ENCODE measurements at places on chromosomes 13 and 19.

GRCh38 chr13:47426126-47426849 lies 529.4 kb upstream of the HTR2A start:
- DNase-seq = no peak

DNA sequence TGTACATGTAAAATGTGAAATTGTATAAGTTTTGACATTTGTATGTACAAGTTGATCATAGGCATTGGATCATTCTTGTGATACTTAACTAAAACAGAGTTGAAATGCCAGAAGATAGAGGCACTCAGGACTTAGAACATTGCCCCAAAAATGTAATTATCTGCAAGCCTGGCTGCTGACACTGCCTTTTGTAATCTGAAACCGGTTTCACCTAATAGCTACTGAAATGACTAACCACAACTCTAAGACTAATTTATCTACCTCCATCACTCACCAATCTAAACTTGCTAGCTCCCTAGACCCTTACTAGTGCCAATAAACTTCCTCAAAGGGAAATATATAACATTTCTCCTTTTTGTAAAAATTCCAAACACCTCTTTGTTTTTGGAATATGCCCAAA lies 2596.2 kb downstream of the PCDH9 start:
- DNase-seq = no peak

GRCh38 chr13:43861863-43862262 lies 17.7 kb downstream of the CCDC122 start:
- no peak for DNase-seq

GRCh38 chr13:24060993-24061392 lies 99.5 kb upstream of the SPATA13 start:
- no peak for DNase-seq

GRCh38 chr19:33210266-33210940 lies 15.2 kb downstream of the SLC7A10 start:
- no peak for DNase-seq

DNA sequence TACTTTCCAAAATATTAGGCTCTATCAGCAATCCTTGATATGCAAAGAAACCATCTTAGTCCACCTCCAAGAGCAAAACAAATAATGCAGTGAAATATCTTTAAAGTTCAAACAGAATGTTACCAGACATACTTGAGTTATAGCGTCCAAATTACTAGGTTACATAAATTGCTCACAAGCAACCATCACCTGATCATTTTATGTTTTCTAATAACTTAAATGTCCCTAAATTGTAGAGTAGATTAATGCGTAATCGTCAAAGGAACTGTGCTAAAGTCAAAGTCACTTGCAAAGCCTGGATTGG lies 350.6 kb upstream of the ARGLU1 start:
- DNase-seq = no peak

DNA sequence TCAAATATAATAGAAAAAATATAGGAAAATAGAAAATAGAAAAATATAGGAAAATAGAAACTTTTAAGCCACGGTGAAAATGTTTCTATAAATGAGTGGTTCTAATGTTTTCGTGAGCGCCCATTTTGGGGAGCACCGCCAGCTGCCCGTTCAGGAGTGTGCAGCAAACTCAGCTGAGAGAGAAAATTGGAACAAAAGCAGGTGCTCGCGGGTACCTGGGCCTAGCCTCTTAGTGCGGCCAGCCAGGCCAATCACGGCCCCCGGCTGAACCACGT lies 204 bp upstream of the PDX1 start:
- no peak for DNase-seq

- no peak for DNase-seq
Observed at GRCh38 chr19:55229789-55230182, 1.2 kb upstream of the TMEM86B start.

DNA sequence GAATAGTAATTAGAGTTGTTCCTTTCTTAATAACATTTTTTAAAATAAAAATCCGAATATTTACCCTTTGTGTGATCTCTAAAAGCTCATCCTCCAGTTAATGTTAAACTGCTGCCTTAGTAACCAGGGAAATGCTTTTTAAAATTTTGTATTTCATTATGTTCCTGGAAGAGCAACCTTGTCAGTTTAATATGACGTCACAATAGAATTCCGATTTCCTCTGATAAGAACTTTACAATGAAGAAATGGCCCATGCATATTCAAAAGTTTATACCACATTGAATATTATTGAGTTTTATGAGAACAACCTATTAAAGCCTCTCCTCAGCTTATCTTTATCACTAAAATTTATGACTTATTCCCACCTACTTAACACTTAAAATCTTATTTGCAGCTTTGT lies 1566.6 kb downstream of the EFNB2 start:
- DNase-seq = no peak

DNA sequence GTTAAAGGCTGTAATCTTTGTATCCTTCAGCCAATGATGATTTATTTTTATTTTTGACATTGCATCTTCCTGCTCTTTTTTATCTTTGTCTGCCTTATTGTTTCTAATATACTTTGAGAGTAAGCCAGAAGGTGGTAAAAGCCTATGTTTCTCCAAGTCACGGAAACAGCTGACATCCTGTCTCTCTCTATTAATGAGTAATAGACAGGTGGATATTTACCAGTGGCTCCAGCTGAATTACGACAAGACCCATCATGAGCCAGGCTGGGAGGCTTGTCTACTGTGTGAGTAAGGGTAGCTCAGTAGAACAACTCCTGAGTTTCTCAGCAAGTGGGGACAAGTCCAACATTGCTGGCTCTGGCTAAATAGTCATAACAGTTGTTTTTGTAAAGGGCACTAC lies 166.6 kb downstream of the NDFIP2 start:
- DNase-seq = no peak

- DNase-seq = no peak
Observed at GRCh38 chr19:16807549-16808284, 21.5 kb upstream of the SIN3B start.

DNA sequence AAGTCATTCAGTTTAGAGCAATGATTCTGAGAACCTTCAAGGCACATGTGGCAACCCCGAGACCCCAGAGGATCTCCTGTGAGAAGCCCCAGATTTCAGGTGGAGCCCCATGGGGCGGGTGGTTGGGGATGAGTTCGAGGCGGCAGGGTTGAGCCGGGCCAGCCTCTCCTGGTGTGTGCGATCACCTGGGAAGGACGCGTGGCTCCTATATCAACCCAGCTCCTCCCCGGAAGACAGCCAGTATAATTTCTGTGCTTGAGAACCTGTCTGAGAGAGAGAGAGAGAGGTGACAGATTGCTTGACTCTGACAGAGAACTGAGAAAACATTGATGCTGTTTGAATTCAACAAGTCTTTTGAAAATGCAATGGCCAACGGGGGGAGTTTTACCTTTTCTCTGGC lies 89.0 kb downstream of the TEX29 start:
- DNase-seq = no peak

DNA sequence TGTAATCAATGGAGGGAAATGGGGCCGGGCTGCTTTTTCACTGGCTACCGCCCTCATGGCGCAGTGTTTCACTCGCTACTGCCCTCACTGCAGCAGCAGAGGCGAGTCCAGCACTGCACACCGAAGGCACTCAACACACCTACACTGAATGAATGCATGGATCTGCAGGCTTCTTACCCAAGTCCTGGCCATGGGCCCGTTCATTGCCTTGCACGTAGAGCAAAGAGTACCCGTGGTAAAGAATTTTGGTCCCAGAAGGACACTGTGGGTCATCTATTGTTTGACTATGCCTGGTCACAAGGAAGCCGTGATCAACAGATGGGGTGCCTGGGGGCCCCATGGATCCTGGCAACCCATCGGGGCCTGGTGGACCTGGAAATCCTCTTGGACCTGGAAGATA lies 144.9 kb downstream of the COL4A1 start:
- no peak for DNase-seq

DNA sequence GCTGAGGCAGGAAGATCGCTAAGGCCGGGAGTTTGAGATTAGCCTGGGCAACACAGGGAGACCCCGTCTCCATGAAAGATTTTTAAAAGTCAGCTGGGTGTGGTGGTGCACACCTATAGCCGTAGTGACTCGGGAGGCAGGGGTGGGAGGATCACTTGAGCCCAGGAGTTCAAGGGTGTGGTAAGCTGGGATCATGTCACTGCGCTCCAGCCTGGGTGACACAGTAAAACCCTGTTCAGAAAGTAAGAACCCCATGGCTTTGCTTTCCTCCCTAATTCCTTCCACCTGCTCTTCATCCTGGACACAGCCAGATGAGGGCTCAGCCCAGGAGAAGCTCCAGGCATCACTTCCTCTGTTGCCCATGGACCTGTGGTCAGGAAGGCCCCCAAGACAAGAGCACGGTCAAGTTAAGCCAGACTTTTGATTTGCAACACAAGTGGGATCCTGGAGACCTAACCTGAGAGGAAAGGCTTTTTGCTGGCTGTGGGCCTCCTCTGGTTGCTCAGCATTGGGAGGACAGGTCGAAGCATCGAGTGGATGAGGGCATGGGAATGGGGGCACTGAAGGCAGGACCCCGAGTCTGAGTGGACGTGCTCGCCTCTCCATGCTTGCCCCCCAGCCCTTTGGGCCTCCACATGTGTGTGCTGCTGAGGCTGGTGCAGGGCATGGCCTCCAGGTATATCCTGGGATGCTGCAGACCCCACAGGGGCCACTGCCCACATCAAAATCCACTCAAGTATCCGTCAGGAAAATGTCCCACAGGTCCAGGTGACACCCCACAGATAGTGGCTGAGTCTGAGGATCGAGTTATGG lies 25.4 kb downstream of the TUBA3C start:
- no peak for DNase-seq

DNA sequence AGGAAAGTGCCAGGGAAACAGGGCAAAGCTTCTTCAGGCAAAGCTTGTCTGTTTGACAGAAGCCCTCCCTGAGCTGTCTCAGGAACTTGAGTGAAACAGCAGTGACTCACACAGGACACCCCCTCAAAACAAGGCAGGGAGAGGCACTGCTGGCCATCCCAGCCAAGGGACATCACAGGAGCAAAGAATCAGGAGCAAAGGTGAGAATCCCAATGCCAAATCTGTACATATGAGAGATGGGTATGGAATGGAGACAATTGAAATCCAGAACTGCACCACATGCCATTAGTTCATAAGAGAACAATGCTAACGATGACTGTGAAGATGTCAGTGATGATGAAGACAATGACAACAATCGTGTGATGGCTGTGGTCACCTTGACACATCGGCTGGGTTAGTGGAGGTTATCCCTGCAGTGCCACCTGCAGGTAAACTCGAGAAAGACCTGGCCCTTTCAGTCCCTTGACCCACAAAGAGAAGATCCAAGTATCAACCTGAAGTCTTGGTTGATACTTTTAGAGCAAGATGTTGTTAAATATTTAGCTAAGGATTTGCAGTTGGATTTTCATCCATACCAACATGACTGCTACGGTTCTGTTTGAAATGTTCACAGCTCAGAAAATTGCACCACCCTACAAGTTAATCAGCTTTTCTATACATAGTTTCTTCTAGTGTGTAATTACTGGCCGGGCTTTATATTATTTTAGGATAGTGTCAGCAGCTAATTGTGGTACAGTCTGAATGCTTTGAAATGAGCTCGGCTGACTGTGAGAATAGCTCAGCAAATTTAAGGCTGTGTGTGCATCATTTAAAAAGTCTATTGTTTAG lies 42.0 kb upstream of the IPO5 start:
- DNase-seq = no peak

DNA sequence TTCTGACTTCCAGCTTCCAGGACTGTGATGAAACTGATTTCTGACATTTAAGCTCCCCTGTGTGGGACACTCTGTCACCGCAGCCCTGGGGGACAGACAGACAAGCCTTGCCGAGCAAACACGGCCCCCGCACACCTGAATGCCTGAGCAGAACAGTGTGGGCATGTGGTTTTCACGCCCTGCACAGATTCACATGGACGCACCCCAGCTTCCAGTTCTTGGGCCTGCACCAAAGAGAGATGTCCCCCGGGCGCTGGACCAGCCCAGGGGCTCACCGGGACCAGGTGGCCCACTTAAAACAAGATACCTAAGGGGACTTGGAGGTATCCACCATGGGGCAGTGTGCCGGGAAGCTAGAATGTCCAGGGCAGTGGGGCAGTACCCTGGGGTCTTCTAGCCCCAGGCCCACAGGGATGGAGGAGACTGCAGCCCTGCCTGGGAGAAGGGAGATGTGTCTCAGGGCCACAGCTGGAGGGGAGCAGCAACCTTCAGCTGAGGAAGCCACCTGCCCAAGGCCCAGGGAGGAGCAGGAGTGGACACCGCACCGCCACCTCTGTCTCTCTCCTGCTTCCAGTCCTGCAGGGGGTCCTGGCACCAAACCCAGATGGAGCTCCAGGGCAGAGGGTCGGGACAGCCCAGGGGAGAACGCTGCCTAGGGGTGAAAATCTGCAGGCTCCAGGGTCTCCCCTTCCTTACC lies 50.5 kb downstream of the SOX1 start:
- no peak for DNase-seq

DNA sequence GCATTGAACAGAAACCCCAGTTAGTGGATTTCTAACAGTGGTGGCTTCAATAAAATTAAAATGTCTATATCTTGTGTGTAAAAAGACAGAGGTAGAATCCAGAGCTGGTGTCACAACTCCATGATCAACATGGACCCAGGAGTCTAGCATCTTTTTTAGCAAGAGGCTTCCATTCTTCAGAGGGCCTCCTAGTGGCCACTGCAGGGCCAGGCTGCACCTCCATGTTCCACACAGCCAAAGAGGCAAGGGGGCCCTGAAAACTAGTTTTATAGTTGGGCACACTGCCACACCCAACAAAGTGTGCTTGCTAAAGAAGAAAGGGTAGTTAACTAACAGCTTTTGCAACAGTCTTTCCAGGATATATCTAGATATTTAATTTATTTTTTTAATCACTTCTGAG lies 12.9 kb downstream of the N4BP2L1 start:
- DNase-seq = no peak

DNA sequence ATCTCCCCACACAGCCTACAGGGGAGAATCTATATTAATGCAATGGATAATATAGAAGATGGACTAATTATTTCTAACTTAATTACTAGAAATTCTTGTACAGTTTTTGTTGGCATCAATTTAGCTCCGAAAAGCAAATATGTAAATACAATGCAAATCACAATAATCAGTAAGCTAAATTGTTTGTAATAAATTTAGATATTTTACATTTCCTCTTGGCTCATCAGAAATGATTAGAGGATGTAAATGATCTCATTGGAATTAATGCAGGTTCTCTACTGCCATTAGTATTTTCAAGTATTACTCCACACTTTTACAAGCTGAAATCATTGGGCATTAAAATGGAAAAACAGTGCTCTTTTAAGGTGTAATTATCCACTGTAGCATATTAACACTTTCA lies 741.8 kb upstream of the MIR17HG start:
- DNase-seq = no peak

DNA sequence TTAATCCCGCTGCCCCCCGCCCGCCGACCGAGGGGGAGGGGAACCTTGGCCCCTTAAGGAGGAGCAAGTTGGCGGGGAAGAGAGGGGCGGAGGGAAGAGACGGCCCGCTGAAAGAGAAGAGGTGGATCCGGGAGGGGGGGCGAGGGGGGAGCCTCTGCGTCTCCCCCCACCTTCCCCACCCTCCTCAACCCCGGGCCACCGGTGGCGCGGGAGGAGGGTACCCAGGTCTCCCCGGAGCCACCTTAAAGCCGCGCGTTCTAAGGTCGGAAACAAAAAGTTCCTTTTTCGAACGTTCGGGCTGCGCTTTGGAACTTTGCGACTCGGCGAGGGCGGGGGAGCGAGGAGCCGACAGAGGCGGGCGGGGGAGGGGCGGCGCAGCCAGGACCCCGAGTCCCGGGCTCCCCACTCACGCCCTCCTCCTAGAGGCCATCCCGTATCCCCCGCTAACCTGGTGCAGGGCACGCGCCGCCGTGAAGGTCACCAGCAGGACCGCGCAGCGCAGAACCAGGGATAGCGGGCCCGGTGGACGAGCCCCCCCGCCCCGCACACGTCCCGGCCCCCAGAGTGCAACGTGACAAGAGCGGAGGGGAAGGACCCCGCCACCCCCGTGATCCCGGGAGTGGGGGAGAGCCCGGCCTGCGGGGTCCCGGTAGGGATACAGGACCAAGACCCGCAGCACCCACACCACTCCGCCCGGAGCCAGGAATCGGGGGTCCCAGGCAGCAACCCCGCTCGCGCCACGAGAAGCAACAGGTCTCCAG lies 659 bp downstream of the ERF start:
- DNase-seq = no peak

All from AG09309 (cell line).